ENCODE measurements at places on chromosomes 5 and 9.

DNA sequence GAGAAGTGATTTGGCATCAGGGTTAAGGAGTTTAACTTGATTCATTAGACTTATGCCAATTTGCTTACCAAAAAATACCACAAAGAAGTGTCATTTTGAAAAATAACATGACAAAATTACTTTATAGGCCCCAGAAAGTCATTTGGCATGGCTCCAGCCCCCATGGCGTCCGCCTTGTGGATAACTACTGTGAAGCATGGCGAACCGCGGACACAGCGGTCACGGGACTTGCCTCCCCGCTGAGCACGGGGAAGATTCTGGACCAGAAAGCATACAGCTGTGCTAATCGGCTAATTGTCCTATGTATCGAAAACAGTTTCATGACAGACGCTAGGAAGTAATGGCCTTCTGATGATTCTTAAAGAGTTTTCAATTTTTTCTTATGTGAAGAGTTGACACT lies 35.4 kb upstream of the TGFBR1 start:
- DNase-seq = no peak

DNA sequence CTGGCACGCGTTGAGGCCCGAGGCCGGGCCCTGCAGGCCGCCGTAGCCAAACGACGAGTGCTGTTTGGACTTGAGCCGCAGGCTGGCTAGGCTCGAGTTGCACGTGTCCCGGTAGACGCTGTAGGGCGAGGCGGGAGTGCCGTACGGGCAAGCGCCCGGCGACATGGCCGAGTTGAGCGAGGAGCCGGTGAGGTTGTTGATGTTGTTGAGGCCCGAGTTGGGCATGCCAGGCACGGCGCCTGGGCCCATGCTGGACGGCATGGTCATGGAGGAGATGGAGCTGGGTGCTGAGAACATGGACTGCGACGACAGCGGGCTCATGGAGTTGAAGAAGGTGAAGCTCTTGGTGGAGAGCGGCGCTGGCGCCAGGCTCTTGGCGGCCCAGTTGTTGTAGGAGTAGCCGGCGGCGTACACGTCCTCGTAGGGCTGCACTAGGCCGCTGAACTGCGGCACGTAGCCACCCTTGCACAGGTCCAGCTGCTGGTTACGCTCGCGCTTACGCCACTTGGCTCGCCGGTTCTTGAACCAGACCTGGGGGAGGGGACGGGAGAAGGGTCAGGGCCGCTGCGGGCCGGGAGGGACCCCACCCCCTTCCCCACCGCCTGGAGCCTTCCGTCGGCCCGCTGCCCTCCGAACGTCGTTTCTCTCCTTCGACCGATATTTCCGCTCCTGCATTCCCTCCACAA lies 5.1 kb downstream of the PITX1 start:
- DNase-seq = no peak

DNA sequence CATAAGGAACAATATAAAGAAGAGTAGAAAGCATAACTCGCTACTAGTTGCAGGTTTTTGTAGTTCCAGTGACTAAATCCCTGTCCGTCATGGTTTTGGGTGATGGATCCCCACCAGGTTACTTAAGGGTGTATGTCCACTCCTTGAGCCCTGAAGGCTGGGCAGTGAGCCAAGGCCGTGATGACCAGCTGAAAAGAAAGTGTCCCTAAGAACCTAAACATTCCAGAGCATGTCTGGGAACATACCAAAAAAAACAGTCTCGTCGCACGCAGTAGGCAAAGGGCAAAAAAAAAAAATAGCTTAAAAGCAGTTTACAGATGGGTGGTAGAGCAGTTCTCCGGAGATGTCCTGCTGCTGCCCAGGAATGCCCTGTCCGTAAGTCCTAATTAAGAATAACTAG lies 21.4 kb upstream of the SNAPC3 start:
- DNase-seq = no peak

DNA sequence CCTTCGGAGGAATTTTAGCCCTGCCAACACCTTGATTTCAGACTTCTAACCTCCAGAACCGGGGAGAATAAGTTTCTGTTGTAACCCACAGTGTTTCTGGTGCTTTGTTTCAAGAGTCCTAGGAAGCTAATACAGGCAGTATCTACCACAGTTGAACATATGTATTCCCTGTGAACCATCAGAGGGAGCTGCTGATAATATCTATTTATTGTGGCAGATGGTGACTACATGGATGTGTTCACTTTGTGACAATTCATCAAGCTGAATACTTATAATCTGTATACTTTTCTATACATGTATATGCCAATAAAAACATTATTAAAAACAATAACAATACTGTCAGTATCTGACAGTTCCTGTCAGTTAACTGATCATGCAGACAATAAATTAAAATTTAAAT lies 137.2 kb upstream of the GNA14 start:
- DNase-seq = no peak

DNA sequence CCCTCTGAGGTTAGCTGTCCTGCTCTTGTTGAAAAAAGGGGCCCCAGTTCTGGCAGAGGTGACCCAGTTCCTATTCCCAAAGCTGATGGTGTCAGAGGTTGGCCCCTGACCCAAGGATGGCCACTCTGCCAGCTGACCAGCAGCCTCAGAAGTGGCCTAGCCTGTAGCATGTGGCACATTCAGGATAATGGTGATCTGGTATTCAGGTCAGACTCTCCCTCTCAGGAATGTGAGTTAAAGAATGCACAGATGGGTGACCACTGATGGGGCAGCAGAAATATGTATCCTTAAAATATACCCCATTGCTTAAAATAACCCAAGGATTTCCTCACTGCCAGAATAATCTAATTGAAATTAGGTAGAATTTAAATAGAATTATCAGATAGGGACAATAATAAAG lies 369.2 kb downstream of the SEMA5A start:
- no peak for DNase-seq

- no peak for DNase-seq
Observed at GRCh38 chr5:40736103-40736875, 19.5 kb downstream of the TTC33 start.

DNA sequence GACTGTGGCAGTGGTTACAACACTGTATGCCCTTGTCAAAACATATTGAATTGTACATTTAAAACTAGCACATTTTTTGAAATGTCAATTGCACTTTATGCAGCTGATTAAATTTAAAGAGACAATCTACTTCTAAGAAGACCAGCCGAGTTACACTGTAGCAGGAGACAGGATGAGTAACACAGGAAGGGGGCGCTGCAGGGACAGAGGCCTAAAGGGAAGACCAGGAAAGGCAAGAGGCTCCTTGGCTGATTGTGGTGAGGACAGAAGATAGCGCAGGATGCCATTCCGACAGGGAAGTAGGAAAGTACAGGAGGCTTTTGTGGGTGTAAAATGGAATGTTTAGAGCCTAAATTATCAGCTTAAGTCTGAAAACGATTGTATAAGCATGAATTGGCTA lies 28.2 kb upstream of the PPP2R2B start:
- no peak for DNase-seq

GRCh38 chr5:104199771-104200170 lies 637.2 kb upstream of the NUDT12 start:
- no peak for DNase-seq

- DNase-seq = no peak
Observed at GRCh38 chr9:112754578-112754977, 4.0 kb downstream of the SNX30 start.

DNA sequence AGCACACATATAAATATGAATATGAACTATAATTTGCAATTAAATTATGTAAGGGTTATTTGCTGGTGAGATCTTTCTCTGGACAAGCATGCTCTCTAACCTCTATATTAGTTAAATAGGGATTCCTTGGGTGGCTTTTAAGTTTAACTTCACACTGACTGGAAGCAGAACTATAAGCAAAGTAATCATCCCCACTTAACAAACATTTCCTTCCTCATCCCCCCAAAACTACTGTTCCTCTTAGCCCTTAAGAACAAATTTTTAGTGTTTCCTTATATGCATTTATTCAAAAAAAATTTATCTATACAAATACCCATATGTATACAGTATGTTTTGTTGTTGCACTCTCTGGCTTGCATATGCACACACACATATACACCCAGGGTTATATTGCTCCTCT lies 512.1 kb upstream of the MEF2C start:
- DNase-seq = no peak

DNA sequence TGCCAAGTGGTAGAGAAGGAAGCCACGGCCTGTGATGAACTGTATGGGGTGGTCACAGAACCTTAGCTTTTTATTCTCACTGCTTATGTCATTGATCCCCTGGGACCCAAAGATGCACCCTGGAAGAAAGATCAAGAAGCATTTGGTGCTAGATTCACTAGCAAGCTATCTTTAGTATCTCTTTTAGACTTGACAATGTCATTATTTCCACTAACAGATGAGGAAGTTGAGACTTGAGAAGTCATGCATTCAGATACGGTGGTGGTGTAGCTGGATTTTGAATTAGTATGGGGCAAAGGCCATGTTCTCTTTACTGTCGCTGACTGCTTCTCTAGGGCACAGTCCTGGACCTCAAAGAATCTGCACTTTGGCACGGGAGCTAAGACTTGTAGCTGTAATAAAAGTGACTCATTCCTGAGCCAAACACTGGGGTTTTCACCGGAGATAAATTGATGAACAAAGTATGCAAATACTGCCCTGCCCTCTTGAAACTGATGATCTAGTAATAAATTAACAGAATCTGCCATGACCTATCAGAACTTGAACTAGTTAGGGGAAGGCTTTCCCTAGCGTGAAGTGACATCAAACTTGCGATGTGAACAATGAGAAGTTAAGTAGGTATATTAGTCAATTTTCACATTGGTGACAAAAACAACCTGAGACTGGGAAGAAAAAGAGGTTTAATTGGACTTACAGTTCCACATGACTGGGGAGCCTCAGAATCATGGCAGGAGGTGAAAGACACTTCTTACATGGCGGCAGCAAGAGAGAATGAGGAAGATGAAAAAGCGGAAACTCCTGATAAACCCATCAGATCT lies 5.4 kb downstream of the GDA start:
- no peak for DNase-seq

- DNase-seq = no peak
Observed at GRCh38 chr5:171493646-171494393, 74.4 kb downstream of the FGF18 start.

DNA sequence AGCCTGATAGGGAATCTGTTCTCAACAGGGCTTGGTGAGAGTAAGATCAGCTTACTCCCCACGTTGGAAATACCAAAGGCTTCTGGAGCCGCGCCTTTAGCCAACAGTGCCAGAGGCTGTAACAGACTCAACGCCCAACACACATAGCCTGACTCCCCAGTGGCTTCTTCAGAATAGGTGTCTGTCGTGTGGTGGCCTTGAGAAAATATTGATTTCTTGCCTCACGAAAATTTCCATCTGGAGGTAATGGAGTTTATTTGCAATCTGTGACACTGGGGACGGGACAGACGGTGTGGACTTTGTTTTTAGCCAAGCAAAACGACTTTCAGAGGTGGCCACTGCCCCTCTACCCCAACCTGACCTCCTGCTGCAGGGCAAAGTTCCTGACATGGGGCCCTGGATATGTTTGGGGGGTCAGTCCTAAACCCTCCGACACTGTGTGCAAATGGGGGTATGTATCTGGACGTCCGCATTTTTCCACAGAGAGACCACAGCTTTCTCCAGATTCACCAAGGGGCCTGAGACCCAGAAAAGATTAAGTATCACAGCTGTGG lies 189.3 kb downstream of the CDK5RAP2 start:
- DNase-seq = no peak

DNA sequence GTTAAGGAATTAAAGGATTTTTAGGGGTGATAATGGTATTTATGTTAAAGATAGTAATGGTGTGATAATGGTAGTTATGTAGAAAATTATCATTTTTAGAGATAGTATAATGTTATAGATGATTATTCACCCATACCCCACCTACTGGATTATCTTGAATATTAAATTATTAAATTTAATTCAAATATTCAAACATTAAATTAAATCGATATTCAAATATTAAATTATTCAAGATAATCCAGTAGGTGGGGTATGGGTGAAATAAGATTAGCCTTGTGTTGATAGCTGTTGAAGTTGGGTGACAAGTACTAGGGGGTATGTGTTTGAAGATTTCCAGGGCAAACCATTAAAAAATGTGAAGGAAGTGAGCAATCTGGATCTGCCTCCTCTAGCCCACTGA lies 15.6 kb downstream of the FAM219A start:
- DNase-seq = no peak

GRCh38 chr5:113276001-113276400 lies 158.8 kb downstream of the TSSK1B start:
- DNase-seq = no peak

GRCh38 chr9:23824830-23825591 lies 1.0 kb downstream of the ELAVL2 start:
- no peak for DNase-seq

GRCh38 chr9:124218987-124219461 lies 38.7 kb upstream of the NEK6 start:
- DNase-seq = no peak

DNA sequence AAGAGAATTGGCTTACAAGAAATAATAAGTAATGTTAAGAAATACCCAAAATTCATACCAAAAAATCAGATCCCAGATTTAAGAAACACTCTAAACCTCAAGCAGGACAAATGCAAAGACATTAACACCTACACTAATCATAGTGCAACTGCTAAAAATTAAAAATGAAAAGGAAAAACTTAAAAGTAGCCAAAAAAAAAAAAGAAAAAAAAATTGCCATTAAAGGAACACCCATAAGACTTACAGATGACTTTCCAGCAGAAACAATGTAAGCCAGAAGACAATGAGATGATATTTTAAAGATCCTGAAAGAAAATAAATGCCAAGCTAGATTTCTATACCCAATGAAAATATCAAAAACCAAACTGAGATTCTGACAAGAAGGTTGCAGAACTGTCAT lies 101.5 kb downstream of the DENND1A start:
- DNase-seq = no peak

DNA sequence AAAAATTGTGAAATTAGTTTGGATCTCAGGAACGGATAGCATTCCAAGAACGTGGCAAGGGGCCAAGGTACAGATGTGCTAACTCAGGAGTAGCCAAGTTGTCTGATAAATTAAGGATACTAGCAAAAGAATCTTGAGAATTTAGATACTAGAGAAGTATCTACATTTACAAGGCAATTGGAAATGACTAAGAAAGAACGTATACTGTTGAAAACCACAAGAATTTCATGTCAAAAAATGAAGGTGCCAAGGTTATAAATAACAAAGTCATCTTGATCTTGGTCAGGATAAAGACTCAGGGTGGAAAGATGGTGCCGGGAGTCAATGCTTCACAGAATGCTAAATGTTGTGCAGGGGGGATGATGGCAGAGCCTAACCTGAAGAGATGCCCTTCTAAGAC lies 19.2 kb downstream of the CAPSL start:
- no peak for DNase-seq

- DNase-seq = no peak
Observed at GRCh38 chr5:71734141-71734540, 15.1 kb downstream of the CARTPT start.

- DNase-seq = no peak
Observed at GRCh38 chr5:140182803-140183367, 7.9 kb downstream of the CYSTM1 start.

GRCh38 chr5:75279321-75279720 lies 42.6 kb upstream of the ANKRD31 start:
- no peak for DNase-seq

DNA sequence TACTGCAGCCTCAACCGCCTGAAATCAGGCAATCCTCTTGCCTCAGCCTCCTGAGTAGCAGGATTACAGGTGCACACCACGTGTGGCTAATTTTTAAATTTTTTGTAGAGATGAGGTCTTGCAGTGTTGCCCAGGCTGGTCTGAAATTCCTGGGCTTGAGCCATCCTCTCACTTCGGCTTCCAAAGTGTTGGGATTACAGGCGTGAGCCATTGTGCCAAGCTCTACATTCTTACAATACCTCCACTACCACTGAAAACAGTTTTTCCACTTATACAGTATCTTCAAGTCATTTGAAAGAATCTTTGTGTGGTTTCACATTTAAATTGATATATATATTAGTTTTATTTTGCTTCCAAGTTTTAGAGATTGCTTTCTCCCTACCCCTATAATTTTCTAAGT lies 42.6 kb downstream of the LARP1 start:
- DNase-seq = no peak

Data from stimulated activated CD8-positive, alpha-beta memory T cell treated with anti-CD3 and anti-CD28 coated beads, Interleukin-2, amount 100 ng/mL, for 1 hour (primary cell).